ENCODE measurements at places on chromosomes 1 and 21.

GRCh38 chr1:241308471-241308870, 48.5 kb downstream of the RGS7 start:
- DNase-seq, result no peak

- no peak for DNase-seq
These were observed 213.8 kb downstream of the SIPA1L2 start for GRCh38 chr1:232416026-232416568.

DNA sequence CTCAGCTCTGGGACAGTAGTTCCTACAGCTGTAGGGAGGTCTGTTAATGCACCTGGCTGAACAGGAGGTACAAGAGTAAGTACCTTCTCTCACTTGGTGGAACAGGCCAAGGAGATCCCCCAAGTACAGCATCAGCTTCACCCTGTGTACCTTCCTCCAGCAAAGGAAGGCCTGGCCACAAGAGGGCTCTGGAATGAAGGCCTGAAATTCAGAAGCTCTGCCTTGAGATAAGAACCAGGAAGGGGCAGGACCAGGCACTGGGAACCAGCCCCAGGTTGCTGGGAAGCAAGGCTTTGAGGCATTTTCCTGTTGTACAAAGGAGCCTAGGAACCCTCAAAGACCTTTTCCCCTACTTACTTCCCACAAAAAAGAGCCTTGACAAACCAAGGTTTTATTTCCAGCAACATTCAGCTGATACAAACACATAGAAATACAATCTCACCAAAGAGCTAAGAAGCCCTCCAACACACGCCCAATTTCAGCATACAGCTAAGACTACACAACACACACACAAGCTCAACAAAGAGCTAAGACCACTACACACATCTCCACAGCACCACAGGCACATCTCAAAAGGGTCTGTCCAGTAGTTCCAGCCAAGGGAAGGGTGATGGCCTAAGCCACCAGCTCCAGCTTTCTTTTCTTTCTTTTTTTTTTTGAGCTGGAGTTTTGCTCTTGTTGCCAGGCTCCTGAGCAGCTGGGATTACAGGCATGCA, 23.5 kb downstream of the F11R start:
- DNase-seq, result peak; percentile 49

DNA sequence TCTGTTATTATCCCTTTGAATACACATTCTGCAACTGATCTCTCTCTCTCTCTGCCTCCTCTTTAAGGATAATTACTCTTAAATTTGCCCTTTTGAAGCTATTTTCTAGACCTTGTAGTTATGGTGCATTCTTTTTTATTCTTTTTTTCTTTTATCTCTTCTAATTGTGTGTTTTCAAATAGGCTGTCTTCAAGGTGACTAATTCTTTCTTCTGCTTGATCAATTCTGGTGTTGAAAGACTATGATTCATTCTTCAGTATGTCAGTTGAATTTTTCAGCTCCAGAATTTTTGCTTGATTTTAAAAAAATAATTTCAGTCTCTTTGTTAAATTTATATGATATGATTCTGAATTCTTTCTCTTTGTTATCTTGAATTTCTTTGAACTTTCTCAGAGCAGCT, 95.6 kb upstream of the GPR52 start:
- DNase-seq, result no peak

DNA sequence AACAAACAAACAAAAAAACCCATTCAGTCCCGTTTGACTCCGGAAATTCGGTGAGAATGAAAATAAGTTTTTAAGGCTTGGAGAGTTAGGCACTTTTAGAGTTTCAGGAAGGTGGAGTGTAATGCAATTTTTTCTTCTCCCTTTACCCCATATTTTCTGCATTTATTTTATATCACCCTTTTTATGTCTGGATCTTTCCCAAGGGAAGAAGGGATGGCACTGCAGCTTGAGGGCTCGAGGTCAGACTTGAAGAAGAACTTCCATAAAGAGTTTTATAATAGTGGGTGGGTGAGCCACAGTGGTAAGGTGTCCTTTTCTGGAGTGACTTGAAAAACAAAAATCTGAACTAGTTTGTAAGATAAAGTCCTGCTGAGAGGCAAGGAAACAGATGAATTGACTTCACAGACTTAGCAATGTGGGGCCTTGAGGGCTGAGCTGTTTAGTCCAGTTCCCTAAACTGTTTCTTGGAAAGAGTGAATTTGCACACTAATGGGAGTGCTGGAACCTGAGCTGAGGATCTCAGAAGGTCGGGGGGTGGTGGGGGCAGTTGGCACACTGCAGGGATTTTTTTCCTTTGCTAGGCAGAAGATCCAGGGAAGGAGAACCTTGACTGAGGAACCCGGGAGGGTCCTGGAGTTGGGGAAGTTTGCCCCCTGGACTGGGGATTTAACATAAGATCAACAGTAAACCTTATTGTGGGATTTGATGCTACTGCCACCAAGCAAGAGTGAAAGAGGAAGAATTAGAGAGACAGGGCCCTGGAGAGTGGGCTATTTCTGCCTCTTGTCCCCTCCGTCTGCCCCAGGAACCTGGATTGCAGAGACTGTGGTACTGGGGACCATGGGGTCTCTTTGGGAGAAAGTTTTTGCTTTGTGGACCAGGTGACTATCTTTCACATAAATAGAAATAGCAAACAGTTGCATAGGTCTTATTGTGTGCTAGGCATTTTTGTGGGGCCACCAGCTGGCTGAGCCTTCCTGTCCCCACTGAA, 1.8 kb upstream of the MEX3A start:
- DNase-seq, result no peak

DNA sequence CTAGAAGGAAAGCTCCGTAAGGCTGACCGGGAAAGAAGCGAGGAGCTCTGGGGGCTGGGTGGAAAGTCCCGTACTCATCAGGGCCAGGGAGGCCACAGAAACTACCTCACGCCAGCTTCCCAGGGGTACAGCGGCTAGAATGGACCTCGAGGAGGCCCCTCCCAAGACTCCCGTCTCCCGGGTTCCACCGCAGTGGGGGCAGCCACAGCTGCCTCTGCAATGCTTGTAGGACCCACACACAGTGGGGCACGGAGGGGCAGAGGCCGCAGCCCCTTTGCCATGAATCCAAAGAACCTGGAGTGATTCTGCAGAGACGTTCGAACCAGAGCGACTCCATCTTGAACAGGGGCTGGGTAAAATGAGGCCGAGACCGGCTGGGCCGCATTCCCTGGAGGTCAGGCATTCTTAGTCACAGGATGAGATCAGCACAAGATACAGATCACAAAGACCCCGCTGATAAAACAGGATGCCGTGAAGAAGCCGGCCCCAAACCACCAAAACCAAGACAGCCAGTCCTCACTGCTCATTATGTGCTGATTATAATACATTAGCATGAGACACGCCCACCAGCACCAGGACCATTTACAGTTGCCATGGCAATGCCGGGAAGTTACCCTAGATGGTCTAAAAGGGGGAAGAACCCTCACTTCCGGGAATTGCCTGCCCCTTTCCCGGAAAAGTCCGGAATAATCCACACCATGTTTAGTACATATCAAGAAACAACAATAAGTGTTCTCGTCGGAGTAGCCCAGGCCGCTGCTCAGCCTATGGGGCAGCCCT, 1.6 kb upstream of the ANKRD65 start:
- no peak for DNase-seq

DNA sequence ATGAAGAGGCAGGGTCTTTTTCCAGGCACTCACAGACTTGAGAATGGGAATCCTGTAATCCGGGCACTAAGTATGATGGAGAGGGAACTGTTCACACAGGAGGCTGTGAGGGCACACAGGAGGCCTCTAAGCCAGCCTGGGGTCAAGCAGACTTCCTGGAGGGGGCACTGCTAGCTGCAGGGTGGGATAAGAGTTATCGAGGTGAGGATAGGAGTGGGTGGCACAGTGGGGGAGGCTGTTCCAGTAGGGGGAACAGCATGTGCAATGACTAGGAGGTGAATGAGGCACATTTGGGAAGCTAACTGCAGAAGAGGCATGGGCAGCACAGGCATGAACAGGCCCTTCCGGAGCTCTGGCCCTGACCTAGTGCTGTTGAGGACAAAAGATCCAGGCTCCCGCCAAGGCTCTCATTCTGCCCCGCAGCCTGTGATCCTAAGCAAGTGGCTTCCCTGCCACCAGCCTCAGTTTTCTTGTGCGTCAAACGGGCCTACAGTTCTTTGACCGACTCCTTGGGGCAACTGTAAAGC, 216.7 kb downstream of the TRABD2B start:
- DNase-seq, result no peak

GRCh38 chr1:158809862-158810261, 21.3 kb upstream of the MNDA start:
- DNase-seq, result no peak

- no peak for DNase-seq
These were observed 8.7 kb upstream of the PPP1R15B start for GRCh38 chr1:204420039-204421004.

DNA sequence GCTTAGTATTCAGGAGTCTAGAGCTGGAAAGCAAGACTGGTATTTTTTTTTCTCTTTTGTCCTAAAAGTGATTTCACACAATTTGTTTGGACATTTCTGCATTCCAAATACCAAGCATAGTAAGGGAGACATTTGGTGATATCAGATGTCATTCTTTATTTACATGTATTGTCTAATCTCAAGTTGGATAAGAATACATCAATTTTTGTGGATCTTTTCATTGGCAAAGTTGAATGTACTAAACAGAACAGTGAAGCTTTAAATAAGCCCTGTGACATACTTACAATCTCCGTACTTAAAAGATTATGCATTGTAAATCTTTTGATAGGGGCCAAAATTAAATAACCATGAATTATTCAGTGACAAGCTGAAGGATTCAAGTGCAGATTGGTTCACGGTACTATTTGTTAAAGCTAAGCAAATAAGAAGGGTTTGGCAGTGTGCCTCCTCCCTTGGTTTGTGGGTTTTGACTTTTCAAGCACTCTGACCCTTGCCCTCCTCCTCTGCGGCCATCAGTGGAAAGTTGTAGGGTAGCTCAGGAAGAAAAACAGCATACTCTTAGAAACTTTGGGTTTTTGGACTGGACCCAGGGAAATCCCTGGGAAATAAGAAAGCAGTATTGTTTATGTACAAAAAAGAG, 663.7 kb downstream of the ADGRL2 start:
- no peak for DNase-seq

DNA sequence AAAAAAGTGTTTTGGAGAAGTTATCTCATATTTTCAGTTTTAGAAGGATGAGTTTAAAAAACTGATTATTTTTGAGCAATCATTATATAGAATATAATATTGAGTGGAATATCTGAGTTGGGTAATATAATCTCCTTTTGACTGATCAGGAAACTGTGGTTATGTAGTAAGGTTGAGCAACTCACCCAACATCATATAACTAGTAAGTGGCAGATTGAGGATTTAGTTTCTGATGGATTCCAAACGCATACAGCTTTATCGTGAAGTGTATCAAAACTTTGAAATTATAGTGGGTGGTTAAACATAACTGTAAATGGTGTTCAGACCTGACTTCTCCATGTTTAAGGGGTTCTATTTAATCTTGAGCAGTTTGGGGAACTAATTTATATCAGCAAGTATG, 98.6 kb downstream of the OLFM3 start:
- DNase-seq, result no peak

DNA sequence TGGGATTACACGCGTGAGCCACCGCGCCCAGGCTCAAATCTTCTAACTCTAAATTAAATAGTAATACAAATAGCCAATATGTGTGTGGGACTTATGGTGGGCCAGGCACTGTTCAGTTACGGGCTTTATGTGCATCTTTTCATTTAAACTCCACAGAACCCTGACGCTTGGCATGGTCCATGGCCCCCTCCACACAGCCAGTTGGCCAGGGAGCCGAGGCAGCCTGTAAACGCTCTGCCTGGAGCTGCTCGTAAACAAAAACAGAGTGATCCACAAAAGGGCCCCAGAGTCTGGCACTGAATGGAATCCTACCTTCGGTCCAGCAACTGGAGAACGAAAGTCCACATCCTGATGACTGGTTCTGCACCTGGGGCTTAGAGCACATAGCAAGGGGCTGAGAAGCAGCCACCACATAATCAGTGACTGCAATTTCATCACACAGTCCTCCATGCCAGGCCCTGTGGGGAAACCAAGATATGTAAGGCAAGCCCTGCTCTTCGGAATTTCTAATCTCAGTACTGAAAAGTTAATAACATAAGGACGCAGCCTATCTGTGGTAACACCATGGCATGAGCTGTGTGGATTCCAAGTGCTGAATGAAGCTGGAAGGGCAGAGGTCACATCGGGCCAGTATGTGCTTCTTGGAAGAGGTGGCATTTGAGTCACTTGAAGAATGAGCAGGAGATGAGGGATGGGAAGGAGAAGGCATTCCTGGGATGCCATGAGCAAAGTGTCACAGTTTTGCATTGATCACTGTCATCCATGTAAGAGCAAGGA, 13.5 kb upstream of the ADAMTSL4 start:
- DNase-seq, result no peak
